Renal cortical epithelial cell (primary cell): ENCODE measurements at places on chromosomes 7 and 10.

GRCh38 chr7:6180344-6180725 lies 92.1 kb downstream of the CYTH3 start:
- no peak for DNase-seq

GRCh38 chr10:46312953-46313352 lies 26.2 kb downstream of the ANTXRL start:
- no peak for DNase-seq

- DNase-seq = no peak
These were observed 122.3 kb upstream of the CSTF2T start for GRCh38 chr10:51821745-51822144.

GRCh38 chr7:110003827-110004226 lies 1087.1 kb upstream of the LRRN3 start:
- no peak for DNase-seq

DNA sequence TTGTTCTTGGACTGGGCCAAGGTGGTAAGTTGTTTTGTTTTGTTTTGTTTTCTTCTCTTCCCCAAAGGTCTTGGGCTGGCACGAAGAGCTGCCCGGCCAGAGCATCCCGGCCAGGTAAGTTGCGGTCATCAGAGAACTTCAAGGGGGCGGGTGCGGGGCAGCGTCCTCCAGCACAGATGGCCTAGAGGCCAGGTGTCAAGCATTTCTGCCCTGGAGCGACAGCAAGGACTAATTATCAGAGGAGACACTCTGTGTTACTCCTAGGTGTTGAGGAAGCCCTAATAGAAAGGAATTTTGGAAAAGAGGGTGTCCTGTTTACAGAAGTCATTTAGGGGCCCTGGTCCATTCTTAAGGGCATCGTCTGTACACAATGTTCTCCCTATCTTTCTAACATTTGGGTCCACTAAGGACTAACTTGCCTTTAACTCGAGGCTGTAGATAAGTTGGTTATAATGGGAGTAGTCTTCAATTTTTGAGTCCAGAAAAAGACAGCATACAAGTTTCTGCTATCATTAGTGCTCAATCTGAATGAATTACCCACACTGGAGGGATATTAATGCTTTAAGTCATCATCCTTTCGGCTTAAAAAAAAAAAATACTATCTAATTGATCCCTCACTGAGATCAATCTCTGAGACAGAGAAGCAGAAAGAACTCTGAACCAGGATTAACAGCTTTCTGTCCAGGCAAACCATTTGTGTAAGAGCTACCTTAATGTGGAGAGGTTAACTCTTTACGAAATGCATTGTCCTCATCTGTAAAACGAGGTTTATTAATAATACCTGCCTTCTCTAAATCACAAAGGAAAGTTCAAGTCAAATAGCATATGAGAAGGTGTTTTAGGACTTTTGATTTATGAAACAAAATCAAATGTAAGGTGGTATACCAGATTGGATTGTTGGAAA lies 1.5 kb downstream of the ITGB8 start:
- no peak for DNase-seq

GRCh38 chr10:102208311-102209035 lies 17.6 kb upstream of the ELOVL3 start:
- DNase-seq = peak; percentile 26

GRCh38 chr10:35420044-35420443 lies 83.7 kb downstream of the CCNY start:
- peak; percentile 49 for DNase-seq

GRCh38 chr10:91340613-91341362 lies 69.4 kb upstream of the HECTD2 start:
- DNase-seq = peak; percentile 91

GRCh38 chr7:126052229-126052628 lies 1122.6 kb upstream of the POT1 start:
- DNase-seq = no peak

DNA sequence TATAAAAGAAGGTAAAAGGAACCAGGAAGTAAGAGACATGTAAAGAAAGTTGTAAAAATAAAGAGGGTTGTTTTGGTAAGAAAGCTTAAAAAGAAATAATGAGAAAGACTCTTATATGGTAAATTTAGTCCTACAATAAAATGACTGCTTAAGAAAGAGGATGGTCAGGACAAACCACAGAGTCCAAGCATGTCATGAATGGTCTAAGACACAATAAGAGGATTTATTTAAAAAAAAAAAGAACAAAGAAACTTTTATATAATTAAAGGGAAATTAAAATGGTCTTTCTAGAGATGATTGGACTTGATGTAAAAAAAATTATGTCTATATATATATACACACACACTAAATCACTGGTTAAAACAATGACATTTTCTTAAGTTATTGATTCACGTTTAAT lies 18.2 kb downstream of the ATAD1 start:
- DNase-seq = no peak

DNA sequence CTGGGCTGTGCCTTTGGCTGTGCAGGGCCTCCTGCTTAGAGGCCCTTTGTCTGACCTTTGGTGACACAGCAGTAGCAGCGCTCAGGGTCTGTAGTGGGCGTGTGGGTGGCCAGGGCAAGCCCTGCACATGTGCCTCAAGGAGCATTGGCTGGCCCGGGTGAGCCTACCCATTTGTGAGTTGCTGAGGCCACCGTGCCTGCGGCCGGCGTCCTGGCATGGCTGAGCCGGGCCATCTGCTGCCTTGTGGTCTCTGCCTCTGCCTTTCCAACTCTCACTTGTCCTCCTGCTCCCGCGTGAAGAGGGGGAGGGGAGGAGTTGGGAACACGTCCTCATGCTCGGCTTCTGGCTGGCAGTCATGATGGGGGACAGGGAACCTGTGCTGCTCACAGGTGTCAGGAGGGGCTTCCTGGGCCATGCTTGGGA lies 9.2 kb upstream of the ORAI2 start:
- no peak for DNase-seq

DNA sequence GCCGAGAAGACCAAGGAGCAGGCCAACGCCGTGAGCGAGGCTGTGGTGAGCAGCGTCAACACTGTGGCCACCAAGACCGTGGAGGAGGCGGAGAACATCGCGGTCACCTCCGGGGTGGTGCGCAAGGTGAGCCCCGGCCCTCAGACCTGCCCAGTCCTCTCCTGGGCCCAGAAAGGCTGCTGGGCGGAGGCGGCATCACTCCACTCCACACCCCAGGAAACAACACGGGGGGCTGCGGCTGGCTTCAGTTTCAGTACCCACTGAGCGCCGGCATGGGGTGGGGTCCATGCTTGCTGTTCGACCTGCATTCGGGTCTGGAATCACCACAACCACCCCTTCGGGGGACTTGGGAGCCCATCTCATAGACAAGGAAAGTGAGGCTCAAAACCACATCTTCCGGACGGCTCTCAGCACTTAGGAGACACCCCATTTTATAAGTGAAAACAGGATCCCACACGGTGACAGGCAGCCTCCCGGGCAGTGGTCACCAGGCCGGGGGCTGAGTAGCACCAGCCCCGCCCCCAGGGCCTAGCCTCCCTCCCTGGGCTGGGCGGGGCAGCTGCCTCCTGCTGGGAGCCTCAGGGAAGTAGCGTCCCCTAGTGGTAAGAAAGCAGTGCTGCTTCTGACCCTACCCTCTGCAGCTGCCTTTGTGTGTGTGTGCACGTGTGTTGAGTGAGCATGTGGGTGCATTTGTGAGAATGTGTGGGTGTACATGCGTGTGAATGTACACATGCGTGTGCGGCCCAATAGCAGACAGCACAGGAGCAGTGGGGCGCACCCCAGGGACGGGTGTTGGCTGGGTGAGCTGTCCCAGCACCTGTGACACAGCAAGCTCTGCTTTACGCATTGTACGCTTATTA lies 1.8 kb downstream of the SNCG start:
- no peak for DNase-seq

DNA sequence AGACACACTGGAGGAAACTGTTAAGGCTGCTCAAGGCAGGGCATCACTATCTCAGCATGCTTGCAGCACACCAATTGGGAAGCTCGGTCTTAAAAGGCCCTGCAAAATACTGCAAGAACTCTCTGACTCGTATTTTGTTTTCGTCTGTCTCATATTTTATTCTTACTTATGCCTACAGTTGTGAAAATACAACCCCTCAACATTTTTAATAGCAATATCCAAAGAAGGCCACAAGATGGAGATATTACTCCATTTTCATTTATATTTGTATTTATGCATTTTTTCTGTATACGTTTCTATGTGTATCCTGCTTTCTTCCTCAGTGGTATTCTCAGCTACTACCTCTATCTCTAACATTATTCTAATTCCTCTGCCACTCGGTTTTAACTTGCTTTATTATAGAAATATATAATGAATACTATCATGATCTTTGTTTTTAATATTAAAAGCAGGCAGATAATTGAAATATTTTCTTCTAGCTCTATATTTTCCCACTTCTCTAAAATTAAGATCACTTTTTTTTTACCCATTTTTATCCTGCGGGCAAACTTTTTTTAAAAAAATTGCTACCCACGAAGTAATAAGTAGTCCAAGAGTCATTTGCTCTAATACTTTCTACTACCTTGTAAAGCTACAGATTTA lies 10.0 kb downstream of the DNAJC1 start:
- peak; percentile 32 for DNase-seq

- DNase-seq = no peak
These were observed 98.7 kb downstream of the POLL start for GRCh38 chr10:101489355-101489754.

DNA sequence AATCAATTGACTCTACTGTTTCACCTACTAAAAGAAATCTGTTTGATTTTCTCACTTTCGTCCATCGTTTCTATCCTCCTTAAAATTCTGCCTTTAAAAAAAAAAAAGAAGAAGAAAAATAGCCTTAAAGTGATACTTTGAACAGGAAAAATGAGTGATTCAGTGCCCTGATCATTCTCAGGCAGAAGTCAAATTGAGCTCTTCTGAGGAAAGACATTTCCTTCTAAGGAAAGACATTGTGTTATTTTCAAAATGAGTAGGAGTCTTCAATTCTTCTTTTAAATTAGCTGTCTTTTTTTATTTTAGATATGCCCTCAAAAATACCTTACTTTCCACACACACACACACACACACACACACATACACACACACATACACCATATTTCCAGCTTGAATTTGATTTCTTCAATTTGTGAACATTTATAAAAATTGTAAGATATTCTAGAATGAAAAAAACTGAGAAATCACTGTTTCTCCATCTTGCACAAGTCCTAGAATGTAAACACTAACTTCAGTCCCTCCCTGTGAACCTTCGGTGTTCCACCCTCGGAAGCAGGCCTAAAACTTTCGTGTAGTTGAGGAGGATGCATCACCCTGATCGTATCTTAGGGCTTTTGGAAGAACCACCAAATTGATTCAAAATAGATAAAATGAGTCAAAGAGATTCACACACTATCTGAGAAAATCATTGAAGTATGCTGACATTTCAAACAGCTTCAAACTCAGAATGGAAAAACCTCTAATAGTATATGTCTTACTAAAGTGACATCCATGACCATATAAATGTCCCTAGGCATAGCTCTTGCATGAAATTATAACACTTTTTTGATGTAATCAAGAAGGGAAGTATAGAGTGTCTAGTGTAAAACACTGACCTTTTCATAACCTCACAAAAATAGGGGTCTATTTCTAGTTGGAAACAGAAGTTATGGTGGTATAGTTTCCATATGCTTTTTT lies 270.8 kb downstream of the GATA3 start:
- no peak for DNase-seq

GRCh38 chr10:31652038-31652437 lies 276.6 kb downstream of the ARHGAP12 start:
- no peak for DNase-seq

GRCh38 chr10:119806334-119807130 lies 66.1 kb downstream of the MCMBP start:
- no peak for DNase-seq

DNA sequence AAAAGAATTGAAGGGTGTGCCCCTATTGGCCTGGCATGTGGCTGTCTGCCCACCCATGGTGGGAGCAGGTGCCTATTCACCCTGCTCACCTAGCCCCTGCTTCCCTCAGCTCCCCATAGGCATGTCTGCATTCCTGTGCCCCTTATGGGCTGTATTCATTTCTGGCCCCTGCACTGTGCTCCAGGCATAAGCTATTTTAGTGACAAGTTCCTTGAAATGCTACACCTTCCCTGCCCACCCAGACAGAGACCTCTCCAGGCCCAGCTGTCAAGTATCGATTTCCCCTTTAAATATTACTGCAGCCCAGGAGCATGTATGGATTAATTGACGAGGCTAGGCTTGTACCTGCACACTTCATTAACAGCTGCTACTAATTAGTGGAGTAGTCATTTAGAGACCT lies 235.4 kb downstream of the RPS24 start:
- DNase-seq = no peak
